ENCODE measurements at places on chromosomes 7 and 10.
A peak's percentile ranks its signal among the peaks of the same experiment; 100 is the strongest.

DNA sequence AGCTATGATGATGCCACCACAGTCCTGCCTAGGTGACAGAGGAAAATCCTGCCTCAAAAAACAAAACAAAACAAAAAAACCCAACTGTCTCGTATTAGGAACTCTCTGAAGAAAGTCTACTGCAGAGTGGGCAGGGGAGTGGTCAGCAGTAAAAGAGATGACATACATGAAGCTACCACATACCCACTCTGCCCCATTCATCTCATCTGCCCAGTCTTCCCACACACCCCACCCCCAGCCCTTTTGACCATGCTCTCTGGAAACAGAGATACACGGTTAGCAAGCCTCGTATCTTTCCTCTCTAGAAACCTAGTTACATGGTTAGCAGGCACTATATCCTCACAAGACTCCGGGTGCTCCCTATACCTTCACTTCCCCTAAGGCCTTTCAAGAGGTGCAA lies 8.3 kb downstream of the SLC37A3 start:
- DNase-seq = no peak

DNA sequence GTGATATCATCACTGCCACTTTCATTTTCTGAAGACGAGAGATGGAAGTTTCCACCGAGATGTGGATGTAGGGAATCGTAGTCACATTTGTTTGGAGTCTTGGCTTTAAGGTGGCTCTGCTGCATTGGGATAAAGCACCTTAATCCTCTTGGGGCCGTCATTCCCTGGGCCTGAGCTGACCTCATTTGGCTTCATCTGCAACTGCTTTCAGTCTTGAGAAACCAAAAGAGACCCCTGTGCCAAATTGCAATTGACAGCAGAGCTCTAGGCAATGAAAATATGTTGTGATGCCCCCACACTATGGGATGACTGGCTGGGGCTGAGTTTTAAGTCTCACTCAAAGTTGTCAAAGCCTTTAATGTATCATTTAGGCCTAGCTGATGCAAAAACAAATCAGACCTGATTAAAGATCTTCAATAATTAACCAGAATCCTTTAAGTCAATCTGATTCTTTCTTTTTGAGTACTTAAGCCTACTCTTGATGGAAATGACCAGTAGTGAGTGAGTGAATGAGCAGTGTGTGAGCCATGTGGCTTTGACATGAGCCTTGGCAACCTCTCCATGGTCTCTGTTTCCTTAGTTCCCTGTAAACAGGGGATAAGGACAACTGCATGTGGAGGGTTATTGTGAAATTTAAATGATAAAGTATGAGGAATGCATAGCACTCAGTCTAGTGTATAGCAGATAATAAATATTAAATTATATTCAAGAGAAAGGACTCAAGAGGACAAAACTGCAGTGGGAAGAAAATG lies 155.0 kb downstream of the BMPER start:
- DNase-seq = no peak

DNA sequence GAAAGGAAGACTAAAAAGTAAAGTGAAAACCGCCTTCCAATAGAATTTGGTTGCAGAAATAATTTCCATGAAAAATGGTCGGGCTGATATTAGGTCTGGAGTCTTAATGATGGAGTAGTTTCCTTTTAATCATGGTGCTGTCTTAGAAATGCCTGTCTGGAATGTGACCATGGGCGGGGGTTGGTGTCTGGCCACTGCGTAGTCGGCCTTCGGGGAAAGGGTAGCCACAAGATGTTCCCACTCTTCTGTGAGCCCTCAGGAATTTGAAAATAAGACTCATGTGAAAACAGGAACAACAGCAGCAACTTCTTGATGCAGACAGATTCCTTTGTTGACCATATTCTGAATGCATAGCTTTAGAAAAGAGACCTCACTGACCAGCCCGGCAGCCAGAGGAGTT lies 176.8 kb downstream of the KIAA1217 start:
- no peak for DNase-seq

DNA sequence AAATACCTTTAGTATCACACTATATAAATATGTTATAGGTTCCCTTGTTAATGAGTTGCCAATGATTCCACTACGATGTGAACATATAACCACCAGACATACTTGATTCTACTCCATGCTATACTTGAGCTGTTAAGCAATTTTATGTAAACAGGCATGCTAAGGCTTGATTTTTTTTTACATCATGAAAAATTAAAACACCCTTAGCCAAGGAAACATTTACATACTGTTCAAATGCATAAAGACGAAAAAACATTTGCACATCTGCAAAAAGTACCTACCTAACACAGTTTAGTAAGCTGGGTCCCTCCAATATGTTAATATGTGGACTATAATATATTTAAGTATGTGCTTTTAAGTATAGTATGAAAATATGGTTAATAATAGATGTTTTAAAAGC lies 9.0 kb upstream of the CABCOCO1 start:
- no peak for DNase-seq

DNA sequence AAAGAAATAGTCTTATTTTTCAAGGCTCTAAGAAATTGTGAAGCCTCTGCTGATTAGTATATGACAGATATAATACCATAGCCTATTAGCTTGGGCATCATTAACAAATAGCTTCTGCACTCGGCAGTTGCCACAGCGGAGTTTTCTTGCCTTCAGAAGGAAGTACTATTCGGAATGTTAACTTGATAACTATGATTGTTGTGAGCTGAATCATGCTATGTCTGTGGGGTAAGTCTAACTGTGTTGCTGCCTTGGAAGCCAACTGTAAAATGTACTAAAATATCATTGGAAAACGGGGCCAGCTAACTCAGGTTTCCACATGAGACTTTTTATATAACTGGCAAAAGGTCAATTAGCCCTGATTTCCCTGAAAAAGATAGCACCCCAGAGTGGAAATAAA lies 93.2 kb downstream of the TWIST1 start:
- DNase-seq = no peak

DNA sequence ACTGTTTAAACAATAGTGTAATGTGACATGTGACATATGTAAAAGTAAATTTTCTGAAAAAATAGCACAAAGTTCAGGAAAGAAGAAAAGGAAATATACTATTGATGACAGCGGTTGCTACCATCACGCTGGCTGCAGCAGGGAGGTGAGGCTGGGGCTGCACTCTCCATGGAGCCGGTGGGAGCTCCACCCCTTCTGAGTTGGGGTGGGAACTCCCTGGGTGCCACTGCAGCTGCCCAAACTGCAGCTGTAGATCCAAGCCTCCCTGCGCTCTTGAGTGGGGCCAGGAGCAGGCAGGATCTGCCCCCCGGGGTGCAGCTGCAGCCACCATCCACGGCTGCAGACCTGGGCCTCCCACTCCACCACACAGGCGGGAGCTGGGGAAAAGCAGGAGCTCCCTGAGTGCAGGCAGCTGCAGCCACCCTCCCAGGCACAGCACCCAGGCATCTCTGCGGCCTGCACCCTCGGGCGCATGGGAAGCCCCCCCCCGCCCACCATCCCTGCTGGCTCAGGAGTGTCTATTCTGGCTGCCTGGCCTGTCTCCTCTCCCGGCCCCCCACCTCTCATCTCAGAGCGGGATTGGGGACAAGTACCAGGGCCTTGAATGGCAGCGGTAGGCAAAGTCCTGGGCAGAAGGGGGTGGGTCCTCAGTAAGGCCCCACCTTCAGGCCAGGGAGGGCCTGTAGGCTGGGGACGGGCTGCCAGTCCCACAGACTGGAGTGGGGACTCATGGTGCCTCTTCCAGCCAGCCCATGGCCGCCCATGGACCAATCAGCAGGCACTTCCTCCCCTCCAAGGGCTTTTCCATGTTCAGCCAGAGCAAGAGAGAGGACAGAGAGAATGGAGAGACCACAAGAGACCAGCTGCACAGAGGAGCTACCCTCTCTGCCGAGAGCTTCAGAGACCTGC lies 50.1 kb downstream of the TNS3 start:
- DNase-seq = no peak

DNA sequence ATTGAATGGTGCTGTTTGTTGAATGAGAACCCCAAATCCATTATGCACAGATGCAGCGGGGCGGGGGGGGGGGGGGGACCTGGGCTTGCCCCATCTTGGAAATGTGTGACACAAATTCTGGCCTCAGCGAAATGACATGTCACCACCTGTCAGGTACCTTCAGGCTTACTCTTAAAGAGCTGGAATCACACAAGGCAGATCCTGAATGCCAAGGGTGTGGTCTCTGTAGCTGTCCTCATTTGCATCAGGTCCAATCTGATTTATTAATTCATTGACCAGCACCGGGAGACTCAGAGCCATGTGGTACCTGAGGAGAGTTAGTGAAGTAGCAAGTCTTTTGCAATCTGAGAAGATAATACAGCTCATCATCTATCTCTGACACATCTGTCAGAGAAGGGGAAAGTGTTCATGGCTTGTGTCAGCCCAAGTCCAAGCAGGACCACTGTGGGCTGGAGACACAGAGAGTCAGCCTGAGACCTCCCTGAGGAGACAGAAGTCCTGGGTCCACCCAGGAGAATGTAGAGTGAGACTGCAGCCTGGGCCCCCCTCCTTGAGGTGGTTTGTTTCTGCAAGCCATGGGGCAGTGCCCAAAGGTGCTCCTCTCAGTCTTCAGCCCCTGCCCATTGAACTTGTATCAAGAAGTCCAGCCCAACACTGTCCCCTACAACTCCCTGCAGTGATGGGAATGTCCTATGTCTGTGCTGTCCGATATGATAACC lies 46.7 kb downstream of the ADCYAP1R1 start:
- DNase-seq = no peak

GRCh38 chr10:121873236-121873635 lies 54.6 kb downstream of the ATE1 start:
- no peak for DNase-seq

DNA sequence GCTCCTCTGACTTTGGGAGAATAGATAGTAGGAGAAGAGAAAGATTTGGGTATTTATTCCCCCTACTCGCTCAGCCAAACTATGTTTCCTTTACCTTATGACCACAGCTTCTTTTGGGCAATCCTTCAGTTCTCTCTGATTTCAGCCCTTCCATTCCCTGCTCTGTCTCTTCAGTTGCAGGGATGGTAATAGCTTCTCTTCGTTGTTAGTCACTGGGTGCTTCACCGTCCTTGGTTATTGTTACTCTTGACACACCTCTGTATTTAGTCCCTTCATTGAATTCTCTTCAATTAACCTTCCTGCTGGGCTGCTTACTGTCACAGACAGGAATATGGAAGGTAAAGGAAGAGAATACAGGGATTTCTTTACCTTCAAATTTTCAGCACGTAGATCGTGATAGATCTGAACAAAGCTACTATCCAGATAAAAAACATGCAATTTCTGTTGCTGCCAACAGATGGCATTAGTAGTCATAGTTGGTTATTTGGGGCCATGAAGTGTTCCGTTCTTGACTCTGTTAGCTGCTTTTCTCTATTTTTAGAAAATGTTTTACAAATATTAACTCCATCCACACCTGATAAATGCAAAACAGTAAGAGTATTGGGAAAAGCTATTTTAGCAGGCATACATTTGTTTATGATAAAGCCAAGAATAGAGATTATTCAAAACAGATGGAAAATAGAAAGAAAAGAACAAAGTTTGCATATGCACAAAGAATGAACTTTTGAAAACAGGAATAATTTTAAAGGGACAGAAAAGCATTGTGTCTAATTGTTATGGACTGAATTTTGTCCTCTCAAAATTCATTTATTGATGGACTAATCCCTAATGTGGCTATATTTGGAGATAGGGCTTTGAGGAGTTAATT lies 14.0 kb upstream of the PTTG1IP2 start:
- peak; percentile 48 for DNase-seq

DNA sequence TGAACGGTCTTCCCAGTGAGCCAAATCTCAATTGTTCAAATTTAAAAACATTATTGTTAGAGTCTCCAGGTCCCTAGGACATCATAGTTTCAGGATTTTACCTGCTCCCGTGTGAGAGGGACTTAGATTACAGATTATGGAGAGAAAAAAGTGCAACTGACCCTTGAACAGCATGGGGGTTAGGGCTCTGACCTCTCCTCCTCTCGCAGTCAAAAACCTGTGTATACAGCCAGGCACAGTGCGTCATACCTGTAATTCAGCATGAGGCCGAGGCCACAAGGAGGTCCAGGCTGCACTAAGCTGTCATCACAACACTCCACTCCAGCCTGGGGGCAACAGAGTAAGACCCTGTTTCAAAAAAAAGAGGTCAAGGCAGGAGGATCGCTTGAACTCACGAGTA lies 25.5 kb downstream of the BAZ1B start:
- DNase-seq = no peak

DNA sequence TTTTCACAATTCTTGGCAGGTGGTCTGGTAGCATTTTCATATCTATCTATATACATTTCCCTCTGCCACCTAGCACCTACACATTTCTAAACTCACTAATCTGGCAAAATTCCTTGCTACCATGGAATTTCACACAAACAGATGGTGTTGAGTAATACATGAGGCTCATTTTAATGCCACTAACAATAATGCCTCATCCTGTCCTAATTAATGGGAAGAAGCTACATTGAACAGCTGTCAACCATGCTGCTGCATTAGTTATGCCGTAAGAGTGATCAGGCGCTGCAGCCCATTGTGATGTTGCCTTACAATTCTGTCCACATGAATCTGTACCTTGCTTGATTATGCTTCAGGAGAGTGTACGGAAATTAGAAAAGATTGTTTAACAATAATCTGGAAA lies 23.2 kb downstream of the COL1A2 start:
- no peak for DNase-seq

DNA sequence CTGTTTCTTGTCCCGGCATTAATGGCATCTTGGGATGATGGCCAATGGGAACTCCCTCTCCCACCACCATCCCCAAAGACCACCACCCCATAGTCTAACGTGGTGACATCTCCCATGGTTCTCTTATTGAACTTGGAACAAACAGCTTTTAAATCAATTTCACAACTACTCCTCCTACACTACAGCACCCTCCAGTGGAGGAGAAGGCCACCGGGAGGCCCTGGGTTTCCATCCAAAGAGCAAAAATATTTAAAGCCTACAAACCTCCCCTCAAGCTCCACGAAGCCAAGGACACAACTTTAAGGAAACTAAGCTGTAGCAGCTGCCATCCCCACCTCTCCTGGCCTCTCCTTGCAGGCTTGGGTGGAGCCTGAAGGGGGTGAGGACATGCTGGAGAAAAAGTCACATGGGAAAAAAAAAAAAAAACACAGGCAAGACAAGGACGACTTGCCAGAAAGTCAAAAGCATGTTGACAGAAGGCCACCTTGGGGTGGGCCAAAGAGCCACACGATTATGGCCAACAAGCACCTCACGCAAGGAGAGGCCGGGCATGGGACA lies 94.0 kb upstream of the LANCL2 start:
- DNase-seq = no peak

DNA sequence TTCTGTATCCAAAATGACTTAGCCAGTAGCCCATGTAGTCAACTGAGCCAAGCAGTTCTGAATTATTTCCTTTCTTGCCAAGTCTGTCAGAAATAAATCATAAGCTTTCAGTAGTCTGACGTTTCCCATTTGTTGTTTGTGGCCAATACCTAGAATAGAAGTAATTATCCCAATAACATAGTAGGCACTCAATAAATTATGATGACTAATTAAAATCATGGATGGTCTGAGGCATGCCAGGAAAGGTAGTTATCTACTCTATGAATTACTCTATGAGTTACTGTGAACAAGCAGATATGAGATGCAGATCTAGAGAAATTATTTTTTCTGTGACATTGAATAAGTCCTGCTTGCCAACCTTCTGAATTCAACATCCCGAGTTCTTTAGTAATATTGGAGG lies 2.3 kb downstream of the CABCOCO1 start:
- DNase-seq = no peak

All from NCI-H2029 treated with DMSO at 0.1 percent for 48 hours (cell line).